ENCODE measurements at places on chromosomes 6 and 20.

- peak; percentile 61 for DNase-seq
Observed at GRCh38 chr6:6006428-6007365, at the start of gene NRN1. TSS of gene NRN1 (minus strand) at chr6:6006925. CDS start at chr6:6006749, 176 bp downstream.

DNA sequence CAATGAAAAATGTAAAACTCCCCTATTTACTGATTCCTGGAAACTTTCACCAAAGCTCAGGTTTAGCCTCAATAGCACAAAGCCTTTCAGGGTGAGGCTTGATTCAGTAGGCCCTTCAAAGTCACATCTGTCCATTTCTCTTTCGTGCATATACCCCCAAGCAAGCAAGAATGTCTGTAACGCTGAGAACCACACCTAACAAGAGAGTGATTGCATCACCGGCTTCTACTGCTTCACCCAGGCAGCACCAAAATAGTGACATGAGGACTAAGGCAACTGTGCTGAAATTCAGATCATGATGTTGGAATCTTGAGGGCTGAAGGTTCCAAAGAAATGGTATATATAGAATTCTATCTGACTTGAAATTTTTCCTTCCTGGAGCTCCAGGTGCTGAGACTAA lies 26.1 kb downstream of the CGA start:
- no peak for DNase-seq

DNA sequence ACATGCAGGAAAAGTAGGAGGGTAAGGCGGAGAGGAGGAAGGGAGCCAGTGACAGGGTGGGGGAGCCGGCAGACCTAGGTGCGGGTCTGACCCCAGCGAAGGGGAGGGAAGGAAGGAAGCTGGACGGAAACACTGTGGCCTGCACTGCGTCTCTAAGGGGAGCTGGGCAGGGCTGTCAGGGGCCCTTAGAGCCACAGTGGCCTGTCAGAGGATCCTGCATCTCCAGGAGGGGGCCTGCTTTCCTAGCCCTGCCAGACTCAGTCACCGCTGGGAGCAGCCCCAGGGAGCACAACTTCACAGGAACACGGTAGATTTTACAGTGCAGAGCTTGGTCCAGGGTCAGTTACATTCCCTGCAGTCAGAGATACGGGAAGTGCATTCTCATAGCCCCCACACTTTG lies 118.2 kb downstream of the PACRG start:
- no peak for DNase-seq

DNA sequence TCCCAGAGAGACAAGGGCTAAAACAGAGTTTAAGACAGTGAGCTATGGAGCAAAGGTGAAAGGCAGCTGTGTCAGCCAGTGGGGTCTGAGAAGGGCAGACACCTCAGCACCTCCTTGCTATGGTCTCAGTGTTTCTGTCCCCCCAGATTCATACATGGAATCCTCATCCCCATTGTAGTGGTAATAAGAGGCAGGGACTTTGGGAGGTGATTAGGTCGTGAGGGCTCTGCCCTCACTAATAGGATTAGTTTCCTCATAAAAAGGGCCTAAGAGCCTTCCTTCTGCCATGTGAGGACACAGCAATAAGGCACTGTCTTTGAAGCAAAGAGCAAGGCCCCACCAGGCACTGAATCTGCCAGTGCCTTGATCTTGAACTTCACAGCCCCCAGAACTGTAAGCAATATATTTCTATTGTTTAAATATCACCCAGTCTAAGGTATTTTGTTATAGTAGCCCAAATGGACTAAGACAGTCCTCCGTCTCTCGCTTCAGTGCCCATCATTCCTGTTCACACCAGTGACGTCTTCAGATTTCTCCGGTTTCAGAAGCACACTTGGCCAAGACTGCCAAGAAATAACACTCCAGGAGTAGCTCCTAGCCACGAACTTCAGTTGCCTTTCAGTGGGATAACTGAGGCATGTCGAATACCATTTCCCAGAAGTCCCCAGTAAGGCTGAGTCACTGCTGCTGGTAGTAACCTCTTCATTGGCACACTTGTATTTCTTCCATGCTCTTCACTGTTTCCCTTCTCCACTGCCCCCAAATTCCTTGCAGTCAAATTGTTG lies 32.8 kb downstream of the SLC13A3 start:
- no peak for DNase-seq

- DNase-seq: no peak
Observed at GRCh38 chr20:4560667-4561066, 161.0 kb upstream of the PRND start.

DNA sequence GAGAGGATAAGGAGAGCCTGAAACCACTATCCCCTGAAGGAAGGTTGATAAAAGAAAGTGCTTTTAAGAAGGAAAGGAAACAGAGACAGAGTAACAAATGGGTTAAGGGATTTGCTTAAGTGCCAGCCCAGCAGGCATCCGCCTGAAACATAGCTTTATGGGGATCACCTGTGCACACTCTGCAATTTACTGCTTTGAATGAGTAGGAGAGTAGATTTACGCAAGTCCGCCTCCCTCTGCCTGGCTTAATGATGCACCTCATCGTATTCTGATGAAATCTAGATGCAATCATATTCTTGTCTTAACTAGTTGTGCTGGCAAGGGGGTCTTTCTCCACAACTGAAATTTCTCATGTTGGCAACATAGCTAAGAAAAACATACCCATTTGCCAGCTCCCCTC lies 101.1 kb upstream of the ID4 start:
- DNase-seq: no peak

GRCh38 chr20:12345978-12346377 lies 428.3 kb downstream of the BTBD3 start:
- no peak for DNase-seq

DNA sequence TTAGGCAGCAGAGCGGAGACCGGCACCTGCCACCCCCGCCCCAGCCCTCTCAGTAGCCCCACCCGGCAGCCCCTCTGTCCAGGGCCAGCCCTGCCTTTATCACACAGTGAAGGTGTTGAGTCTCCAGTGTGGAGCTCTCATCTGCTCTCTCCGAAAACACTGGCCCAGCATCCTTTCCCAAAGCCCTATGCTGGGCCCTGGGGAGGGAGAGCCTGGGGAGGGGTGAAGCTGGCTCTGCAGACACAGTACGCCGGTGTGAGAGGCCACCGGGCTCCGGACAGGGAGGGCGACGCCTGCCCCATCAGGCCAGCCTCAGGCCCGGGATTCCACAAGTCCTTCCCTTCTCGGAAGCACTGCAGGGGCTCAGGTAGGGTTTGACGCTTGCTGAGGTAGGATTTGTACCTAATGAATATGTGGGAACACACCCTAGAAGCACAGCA lies 186.9 kb downstream of the ERMARD start:
- DNase-seq: no peak

DNA sequence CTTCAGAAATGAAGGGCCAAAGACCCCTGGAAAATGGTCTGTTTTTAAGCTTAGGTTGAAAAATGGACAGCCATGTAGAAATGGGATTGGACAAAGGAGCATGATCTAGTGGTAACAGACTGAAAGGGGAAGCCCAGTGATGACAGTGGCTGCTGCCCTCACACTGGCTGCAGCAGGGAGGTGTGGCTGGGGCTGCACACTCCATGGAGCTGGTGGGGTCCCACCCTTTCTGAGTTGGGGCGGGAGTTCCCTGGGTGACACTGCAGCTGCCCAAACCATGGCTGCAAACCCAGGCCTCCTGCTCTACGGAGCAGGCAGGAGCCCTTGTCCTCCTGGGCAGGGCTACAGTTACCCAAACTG lies 8.5 kb upstream of the PACSIN1 start:
- no peak for DNase-seq

DNA sequence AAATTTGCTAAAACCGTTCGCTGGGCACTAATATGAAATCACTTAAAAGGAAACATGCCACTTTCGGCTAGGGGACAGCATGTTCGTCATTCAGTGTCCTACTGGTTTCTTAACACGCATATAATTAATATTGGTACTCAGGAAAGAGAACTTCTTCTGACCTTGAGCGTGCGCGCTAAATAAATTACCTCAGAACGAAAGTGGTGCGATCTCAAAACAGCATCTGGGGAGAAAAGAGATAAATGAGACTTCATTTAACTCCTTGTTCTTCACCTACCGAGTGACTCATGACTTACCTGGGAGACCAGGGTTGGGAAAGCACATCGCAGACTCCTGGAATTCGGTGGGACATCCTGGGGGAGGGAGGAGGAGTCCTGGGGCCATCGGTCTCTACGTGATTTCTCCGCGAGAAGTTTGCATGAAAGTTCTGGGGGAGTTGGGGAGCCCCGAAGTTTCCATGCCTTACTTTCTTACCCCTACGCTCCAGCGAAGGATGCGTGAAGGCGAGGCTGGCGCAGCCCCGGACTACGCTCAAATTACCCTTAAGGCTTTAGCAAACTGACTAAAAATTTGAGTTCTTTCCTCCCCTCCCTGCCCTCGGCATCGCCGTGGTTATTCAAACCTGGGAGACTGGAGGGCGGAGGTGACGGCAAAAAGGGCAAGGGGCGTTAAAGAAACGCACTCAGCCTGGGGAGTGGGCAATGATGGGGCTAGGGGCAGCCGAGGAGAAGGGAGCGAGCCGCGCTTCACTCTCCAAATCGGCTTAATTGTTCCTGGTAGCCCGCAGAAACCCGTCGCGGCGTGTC lies 1.1 kb upstream of the BEND6 start:
- DNase-seq: no peak

DNA sequence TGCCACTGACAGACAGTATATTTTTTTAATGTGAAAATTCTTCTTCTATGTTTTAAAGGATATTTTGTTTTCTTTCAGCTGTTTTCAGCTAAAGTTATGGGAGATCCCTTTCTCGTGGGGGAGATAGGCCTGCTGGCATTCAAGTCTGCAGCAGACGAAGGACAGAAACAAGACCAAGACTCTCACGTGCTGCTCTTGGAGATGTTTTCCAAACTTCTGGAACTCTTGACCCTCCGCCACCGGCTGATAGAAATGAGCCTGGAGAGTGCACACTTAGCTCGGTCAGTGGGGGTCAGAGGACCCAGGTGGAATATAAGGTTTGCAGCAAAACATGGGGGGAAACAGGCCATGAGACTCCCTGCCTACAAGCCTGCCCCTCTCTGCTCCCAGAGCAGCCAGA lies 120.5 kb downstream of the CD164 start:
- DNase-seq: no peak

DNA sequence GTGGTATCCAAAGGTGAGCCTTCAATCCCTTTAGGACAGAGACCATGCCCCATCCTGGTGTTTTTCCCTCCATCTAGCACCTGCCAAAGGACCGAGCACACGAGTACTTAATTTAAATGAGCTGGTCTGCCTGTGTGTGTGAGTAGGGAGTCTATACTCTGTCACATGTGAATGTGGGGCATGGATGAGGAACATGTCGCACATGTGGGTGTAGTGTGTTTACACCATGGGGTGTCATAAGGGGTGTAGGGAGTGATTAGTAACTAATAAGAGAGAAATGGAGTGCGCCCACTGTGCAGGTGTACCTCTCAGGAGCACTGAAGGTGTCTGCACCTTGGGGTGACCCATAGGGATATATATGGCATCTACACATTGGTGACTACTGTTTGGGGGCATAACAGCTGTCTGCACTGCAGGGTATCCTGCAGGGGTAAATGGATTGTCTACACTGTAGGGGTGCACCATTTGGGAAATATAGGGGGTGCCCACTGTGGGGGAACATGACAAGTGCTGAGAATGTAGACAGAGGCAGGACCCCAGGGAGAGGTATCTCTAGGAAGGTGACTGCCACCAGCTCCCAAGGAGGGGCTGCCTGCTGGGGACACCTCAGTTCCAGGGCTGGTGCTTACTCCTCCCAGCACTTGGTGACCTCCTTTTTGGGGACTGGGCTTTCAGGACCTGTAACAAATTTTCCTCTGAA lies 53.5 kb downstream of the EBF4 start:
- DNase-seq: no peak

GRCh38 chr6:148166339-148166968 lies 176.2 kb upstream of the SASH1 start:
- DNase-seq: peak; percentile 68

DNA sequence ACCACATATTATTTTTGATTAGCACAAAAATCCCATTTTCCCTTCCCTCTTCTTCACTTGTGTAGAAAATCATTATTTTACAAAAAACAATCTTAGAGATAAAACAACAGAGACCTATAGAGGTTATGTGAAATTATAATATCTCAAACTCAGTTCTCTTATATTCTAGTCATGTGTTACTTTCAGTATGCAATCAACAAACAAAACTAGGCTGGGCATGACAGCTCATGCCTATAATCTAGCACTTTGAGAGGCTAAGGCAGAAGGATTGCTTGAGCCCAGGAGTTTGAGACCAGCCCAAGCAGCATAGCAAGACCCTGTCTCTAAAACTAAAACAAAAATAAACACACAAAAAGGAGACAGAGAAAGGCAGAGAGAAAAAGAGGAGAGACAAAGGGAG lies 211.4 kb upstream of the SGK1 start:
- no peak for DNase-seq

- DNase-seq: no peak
Observed at GRCh38 chr6:128068119-128068479, 167.2 kb upstream of the THEMIS start.

DNA sequence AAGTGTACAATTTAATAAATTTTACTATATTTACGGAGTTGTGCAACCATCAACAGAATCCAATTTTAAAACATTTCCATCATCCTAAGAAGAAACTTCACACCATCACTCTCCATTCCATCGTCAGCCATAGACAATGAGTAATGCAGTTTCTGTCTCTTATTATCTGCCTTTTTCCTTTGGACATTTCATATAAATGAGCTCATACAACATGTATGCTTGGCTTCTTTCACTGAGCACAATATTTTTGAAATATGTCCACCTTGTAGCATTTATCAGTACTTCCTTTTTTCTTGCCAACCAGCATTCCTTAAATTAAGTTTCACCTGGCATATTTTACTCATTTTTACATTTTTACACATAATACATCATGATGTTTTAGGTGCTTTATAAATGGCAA lies 22.7 kb upstream of the HIVEP1 start:
- no peak for DNase-seq

- DNase-seq: peak; percentile 10
Observed at GRCh38 chr6:147930745-147931144, 411.9 kb upstream of the SASH1 start.

- DNase-seq: no peak
Observed at GRCh38 chr20:63317061-63317460, 24.1 kb downstream of the COL20A1 start.

- DNase-seq: peak; percentile 49
Observed at GRCh38 chr6:113564371-113565171, 292.6 kb upstream of the MARCKS start.

GRCh38 chr6:75223428-75223827 lies 17.6 kb upstream of the COL12A1 start:
- DNase-seq: no peak
